ENCODE measurements at places on chromosomes 1 and 21.

DNA sequence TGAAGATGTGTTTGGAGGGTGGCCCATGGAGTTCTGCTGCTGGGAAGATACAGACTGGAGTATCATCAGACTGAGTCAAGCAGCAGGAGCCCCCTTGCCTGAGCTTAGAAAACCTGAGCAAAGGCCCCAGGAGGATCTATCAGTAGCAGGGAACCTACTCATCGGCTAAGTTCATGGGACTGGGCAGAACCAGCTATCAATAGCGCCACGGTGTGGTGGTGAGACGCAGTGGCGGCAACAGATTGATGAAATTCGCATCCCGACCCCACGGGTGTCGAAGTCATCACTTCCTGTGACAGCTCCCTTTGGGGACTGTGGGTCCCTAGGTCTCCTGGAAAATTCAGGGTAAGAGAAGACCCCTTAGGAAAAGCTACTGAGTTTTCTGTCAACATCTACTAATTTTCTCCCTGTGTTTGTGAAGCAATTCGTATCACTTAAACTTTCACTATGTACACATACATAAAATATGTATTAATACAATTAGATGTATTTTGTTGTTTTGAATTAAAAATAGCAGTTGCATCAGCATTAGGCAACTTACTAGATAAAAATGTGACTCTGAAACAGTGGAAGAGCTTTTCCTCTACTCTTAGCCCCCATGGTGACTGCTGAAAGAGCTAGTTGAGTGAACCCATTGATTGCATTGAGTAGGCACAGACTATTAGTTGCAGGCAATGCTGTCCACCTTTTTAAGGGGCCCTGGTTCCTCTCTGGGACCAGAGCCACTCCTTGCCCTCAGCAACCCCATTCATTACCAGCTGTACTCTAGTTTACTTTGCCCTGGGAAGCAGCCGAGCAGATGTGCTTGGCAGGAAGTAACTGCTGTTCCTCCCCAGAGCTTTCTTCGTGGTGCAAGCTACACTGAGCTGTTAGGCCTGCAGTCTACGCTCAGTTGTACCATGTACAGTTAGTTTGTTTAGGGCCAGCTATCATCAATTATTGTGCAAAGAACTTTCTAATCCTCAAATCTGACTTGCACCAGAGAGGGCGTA lies 7.3 kb upstream of the CACNA1S start:
- DNase-seq = peak; percentile 79
- H3K27me3 ChIP-seq = peaks cover 44% of the 10 kb centered on the region
- no peak overlapping the region for H3K4me3 ChIP-seq
- H3K36me3 ChIP-seq = no peaks in the 10 kb centered on the region
- H3K4me1 ChIP-seq = no peaks in the 10 kb centered on the region

DNA sequence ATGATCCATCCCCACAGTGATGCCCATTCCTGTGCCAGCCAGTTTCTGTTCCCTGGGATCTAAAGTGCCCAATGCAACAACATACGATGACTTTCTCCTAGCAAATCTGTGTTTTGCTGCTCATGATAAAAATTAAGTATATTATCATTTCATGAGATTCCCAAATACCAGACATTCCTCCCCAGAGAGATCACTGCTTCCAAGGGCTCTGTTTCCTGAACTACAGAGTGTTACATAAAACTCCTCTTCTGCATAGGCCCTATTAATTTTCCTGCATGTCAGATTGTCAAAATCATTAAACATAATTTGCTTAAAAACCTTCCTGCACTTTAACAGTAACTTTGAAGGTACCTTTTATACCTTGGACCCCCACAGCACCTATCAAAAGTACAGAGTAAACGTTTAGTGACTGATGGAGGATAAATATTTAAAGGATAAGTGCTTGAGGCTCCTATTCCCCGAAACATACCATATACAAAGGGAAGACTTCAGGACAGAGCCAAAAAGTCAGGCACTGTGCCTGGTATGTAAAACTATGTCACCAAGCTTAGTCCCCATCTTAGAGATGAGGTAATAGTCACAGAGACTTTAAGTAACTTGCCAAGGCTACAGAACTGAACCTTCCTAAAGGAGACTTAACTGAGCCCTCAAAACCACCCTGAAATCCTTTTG lies 50.2 kb downstream of the SLC25A24 start:
- H3K36me3 ChIP-seq = peaks cover 15% of the 10 kb centered on the region
- no peaks in the 10 kb centered on the region for H3K27me3 ChIP-seq
- H3K4me1 ChIP-seq = no peaks in the 10 kb centered on the region
- no peak overlapping the region for H3K4me3 ChIP-seq
- no peak overlapping the region for H3K27ac ChIP-seq

DNA sequence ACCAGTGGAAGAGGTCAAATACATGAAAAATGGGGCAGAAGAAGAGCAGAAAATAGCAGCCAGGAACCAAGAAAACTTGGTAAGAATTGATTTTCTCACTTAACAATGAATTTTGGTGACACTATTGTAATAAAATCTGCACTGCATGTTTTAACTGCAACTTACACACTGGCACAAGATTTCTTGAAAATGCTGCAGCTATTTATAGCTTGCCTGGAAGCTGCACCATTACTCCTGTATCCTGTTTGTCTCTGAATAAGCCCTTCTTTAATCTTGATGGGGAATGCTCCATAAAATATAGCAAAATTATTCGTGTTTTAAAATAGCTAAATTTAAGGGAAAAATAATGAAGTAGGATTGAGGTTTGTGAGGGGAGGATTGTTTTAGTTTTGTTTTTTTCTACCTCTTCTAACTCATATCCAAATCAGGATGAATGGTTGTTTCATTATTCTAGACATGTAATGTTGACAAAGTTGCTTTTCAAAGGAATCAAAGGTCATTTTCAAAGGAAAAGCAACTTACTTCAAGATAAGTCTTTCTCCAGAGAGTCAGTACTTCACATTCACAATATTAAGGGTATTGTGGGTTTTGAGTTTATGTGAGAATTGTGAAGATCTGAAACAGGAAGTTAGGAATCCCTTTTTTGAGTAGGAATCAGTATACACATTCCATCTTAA lies 120.9 kb downstream of the C1orf21 start:
- H3K27me3 ChIP-seq = no peaks in the 10 kb centered on the region
- H3K36me3 ChIP-seq = peaks cover 6% of the 10 kb centered on the region
- H3K27ac ChIP-seq = no peak overlapping the region
- DNase-seq = no peak
- H3K4me3 ChIP-seq = no peak overlapping the region
- peaks cover 29% of the 10 kb centered on the region for H3K4me1 ChIP-seq

- H3K36me3 ChIP-seq = no peaks in the 10 kb centered on the region
- H3K4me3 ChIP-seq = no peak overlapping the region
- H3K27ac ChIP-seq = no peak overlapping the region
- H3K4me1 ChIP-seq = peaks cover 7% of the 10 kb centered on the region
- H3K27me3 ChIP-seq = no peaks in the 10 kb centered on the region
These were observed 207.0 kb downstream of the TTLL7 start for GRCh38 chr1:83791821-83792437.

DNA sequence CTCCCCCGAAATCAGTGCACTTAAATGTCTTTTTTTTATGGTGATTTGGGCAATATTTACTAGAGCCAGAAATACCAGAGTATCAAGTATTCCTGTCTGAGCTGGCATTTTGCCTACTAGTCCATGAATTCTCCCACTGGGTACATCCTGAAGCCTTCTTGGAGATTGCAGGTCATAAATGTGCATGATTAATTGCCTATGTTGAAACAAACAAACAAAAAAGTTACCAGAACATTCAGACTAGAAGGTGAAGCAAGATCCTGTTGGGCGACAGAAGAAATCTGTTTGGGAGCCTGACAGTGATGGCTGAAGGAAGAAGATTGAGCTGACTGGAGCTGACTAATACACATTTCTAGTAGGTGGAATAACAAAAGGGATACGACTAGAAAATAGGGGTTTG lies 127.4 kb upstream of the NRIP1 start:
- H3K4me1 ChIP-seq = no peaks in the 10 kb centered on the region
- H3K36me3 ChIP-seq = no peaks in the 10 kb centered on the region
- H3K27ac ChIP-seq = no peak overlapping the region
- no peaks in the 10 kb centered on the region for H3K27me3 ChIP-seq
- no peak for DNase-seq

DNA sequence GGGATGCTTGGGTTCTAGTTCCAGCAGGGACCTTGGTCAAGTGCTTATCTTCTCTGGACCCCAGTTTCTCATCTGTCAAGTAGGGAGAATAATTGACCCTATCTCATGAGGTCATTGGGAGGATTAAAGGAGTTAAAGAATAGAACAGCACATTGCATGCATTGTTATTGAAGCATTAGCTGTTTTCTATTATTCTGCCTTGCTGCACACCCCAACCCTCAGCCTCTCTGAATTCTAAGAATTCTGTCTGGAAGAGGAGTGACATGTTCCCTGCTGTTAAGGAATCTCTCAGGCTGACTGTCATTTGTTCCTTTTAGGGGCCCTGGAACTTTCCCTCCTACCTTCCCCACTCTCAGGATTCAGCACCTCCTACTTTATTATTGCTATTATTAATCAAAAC lies 73.9 kb downstream of the NENF start:
- peak; percentile 85 for DNase-seq
- peak overlapping the region; percentile 16 for H3K4me3 ChIP-seq
- H3K36me3 ChIP-seq = no peaks in the 10 kb centered on the region

- no peak for DNase-seq
- H3K36me3 ChIP-seq = no peaks in the 10 kb centered on the region
- peaks cover 6% of the 10 kb centered on the region for H3K4me1 ChIP-seq
- H3K27me3 ChIP-seq = peaks cover 42% of the 10 kb centered on the region
- no peak overlapping the region for H3K27ac ChIP-seq
These were observed 38.2 kb downstream of the BRINP2 start for GRCh38 chr1:177208920-177209319.

DNA sequence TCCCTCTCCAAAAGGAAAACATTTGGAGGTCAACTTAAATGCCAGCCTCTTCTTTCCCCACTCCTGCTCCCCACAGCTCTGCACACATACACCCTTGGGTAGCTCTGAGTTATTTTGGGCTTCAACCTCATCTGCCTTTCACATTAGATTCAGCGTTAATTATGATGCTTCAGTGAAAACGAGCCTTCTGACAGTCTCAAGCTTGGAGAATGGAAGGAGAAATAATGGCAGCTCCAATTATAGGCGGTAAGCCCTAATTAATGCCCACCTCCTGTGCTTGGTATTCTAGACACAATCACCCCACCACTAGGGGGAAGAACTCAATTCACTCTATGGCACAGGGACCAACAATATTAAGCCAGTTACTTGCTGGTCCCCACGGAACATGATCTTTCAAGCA lies 397.9 kb downstream of the BRINP2 start:
- peaks cover 10% of the 10 kb centered on the region for H3K4me1 ChIP-seq
- no peaks in the 10 kb centered on the region for H3K36me3 ChIP-seq
- H3K27ac ChIP-seq = no peak overlapping the region
- no peaks in the 10 kb centered on the region for H3K27me3 ChIP-seq

GRCh38 chr1:40784141-40784770 lies 669 bp downstream of the KCNQ4 start:
- peaks cover 54% of the 10 kb centered on the region for H3K27me3 ChIP-seq
- no peak overlapping the region for H3K27ac ChIP-seq
- H3K4me1 ChIP-seq = peaks cover 16% of the 10 kb centered on the region
- peak overlapping the region; percentile 37 for H3K4me3 ChIP-seq
- peak; percentile 75 for DNase-seq

- no peaks in the 10 kb centered on the region for H3K27me3 ChIP-seq
- peaks cover 10% of the 10 kb centered on the region for H3K4me1 ChIP-seq
- DNase-seq = no peak
- no peak overlapping the region for H3K27ac ChIP-seq
These were observed 12.7 kb downstream of the DHCR24 start for GRCh38 chr1:54874079-54874830.

DNA sequence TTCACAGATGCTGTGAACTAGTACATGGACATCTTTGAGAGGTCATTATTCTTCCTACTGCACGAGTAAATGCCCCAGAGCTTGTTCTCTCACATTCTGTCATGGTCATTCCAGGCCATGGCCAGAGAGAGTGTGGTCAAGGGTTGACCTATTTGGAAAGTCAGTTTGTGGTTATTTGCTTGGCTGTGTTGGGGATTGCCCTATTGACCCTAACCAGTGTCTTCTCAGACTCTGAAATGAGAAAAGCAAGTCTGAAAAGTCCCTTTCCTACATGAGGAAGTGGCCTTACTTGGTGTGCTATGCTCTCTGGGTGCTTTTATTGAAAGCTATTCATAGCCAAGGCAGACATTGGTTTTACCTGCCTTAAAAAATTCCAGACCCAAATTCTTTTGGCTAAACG lies 26.6 kb downstream of the CLIC6 start:
- no peaks in the 10 kb centered on the region for H3K36me3 ChIP-seq
- no peak overlapping the region for H3K27ac ChIP-seq
- peaks cover 14% of the 10 kb centered on the region for H3K4me1 ChIP-seq
- H3K4me3 ChIP-seq = no peak overlapping the region

GRCh38 chr1:39713557-39713956 lies 22.3 kb upstream of the HPCAL4 start:
- peaks cover 99% of the 10 kb centered on the region for H3K27me3 ChIP-seq
- no peak for DNase-seq
- no peak overlapping the region for H3K27ac ChIP-seq
- H3K36me3 ChIP-seq = no peaks in the 10 kb centered on the region

GRCh38 chr1:189117072-189117770 lies 1360.4 kb downstream of the BRINP3 start:
- no peak for DNase-seq
- no peaks in the 10 kb centered on the region for H3K36me3 ChIP-seq
- no peaks in the 10 kb centered on the region for H3K27me3 ChIP-seq
- no peak overlapping the region for H3K4me3 ChIP-seq
- H3K4me1 ChIP-seq = no peaks in the 10 kb centered on the region

- no peaks in the 10 kb centered on the region for H3K36me3 ChIP-seq
- peak overlapping the region; percentile 89 for H3K27ac ChIP-seq
- H3K27me3 ChIP-seq = no peaks in the 10 kb centered on the region
These were observed 352.4 kb downstream of the LTN1 start for GRCh38 chr21:28640326-28640725.

DNA sequence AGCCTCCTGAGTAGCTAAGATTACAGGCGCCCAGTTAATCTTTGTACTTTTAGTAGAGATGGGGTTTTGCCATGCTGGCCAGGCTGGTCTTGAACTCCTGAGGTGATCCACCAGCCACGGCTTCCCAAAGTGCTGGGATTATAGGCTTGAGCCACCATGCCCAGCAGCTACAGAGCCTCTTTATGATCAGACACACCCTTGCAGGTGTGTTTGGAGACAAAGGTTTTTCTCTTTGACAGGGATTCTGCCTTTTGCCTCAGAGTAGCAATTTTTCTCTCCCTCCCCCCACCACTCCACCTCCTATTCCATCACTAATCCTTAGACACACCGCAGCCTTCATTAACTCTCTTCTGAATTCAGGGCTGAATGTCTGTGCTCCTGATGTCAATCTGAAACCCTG lies 152.2 kb upstream of the NFIA start:
- DNase-seq = no peak
- H3K4me1 ChIP-seq = peaks cover 9% of the 10 kb centered on the region
- H3K27me3 ChIP-seq = no peaks in the 10 kb centered on the region
- no peak overlapping the region for H3K4me3 ChIP-seq
- H3K27ac ChIP-seq = no peak overlapping the region

GRCh38 chr1:166627558-166627957 lies 211.7 kb upstream of the POGK start:
- H3K4me3 ChIP-seq = no peak overlapping the region
- no peaks in the 10 kb centered on the region for H3K36me3 ChIP-seq
- no peak overlapping the region for H3K27ac ChIP-seq
- no peak for DNase-seq
- H3K4me1 ChIP-seq = no peaks in the 10 kb centered on the region

Measured in neural progenitor cell (in vitro differentiated cells).